NCI-H510A (cell line): ENCODE measurements at places on chromosomes 6 and 20.

GRCh38 chr20:37552415-37552814 lies 24.7 kb upstream of the BLCAP start:
- DNase-seq: no peak

- DNase-seq: no peak
Observed at GRCh38 chr20:24784607-24785006, 164.5 kb upstream of the CST7 start.

- no peak for DNase-seq
Observed at GRCh38 chr20:3813848-3814581, 6.3 kb upstream of the AP5S1 start.

GRCh38 chr20:44714701-44715498 lies at the start of gene CCN5:
CCN5 (plus strand) TSS chr20:44715369; CDS start chr20:44715391, 22 bp downstream.
- DNase-seq: no peak

DNA sequence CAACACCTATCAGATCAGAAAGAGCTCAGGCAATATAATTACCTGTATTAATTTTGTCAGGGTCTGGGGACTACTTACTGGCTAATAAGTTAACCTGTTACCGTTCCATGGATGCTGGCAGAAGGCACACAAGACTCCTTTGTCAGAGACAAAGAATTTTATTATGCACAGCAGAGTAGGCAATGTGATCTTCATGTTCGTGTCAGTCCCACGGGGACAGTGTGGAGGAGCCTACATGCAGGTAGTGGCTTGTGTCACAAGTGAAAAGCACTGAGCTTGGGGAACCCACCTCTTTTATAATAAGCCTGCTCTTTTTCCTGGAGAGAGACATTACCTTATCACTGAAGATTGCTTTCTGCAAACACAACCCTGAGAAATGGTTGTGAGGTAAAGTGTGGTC lies 96.9 kb downstream of the CD164 start:
- no peak for DNase-seq

- no peak for DNase-seq
Observed at GRCh38 chr6:4606821-4607704, 169.1 kb upstream of the CDYL start.

DNA sequence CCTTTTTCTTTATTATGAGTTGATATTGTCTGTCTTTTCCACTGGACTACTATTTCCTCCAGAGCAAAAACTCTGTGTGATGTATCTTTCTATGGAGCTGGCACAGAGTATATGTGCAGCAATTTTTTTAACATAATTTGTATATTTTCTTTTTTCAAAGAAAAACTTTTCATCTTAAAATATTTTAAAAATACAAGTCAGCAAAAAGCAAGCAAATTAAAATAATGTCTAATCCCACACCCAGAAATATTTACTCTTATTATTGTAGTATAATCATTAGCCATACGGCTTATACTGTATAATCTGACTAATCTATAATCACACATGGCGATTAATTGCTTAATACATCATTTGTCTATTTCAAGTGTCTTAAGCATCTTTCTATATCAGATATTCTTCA lies 49.7 kb upstream of the BTN3A2 start:
- DNase-seq: no peak

GRCh38 chr6:52503851-52504781 lies 72.7 kb downstream of the TRAM2 start:
- peak; percentile 96 for DNase-seq

- DNase-seq: no peak
Observed at GRCh38 chr6:75850026-75850833, 101.2 kb downstream of the MYO6 start.

DNA sequence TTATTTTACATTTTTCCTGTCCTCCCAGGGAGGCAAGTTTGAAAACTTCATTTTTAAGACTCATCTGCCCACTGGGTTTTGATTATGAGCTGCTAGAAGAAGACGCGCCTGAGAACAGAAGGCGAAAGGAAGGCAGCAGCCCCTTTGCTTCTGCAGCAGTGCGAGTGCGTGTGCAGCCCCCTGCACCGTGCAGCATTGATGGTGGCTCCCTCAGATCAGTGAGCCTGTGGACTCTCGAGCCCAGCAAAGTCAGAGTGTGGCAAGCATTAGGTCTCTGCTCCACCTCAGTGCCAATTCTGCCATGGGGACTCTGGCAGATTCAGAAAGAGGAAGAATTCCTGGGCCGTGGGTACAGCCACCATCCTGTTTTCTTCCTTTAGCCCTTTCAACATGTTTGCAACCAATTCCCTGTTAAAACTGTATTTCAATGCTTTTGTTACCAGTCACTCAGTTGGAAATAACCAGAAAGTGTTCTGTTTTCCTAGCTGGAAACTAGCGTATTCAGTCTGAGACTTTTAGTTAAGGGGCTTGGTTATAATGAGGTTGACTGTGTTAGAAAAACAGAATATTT lies 134.8 kb upstream of the OGFRL1 start:
- DNase-seq: no peak

DNA sequence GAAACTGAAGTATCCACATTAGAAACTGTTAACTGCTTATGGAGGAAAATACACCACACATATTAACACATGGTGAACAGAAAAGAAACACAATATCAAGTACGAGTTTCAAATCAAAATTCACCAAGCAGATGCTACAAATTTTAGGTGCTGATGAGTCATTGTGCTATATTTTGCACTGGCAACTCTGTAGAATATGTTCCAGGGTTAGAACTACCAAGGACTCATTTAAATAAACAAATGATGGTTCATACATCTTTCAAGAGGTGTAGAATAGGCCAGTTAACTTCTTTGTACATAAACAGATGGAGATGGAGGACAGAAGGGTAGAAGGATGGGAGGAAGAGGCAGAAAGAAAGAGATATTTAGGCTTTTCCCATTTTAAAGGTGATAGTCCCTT lies 184.9 kb downstream of the ARHGAP18 start:
- DNase-seq: no peak

DNA sequence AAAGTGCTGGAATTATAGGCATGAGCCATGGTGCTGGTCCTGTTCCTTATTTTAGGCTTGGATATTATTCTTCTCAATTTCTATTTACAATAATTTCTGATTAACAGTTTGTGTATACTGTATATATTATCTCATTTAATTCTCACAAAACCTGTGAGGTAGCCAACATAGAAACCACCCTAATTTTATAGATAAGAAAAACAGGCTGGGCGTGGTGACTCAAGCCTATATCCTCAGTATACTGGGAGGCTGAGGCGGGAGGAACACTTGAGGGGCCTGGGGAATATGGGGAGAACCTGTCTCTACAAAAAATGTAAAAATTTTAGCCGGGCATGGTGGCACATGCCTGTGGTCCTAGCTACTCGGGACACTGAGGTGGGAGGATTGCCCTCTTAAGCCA lies 3.8 kb upstream of the AFG1L start:
- no peak for DNase-seq

DNA sequence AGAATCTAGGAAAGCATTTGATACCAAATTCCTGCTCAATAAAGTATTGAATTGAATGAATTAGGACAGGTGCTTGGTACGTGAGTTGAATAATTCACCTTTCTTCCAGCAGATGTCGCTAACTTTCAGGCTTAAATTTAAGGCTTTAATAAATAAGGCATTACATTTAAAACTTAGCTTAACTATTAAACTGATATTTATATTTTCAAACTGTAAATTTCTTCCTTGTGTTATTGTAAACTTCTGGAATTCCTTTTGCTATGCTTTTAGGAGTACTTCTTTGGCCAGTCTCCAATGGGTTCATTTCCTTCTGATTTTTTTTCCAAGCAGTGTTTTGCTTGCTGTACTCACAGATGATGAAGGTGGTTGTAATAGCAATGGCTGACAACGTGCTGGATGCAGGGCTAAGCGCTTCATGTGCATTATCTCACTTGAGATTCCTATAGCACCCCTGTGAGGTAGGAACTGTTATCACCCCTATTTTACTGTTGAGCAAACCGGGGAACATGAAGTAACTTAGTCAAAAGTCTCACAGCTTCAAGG lies 71.3 kb upstream of the SLC2A12 start:
- DNase-seq: peak; percentile 23

- DNase-seq: no peak
Observed at GRCh38 chr6:91606148-91606901, 1019.5 kb upstream of the MAP3K7 start.

GRCh38 chr20:50009521-50010454 lies 27.0 kb downstream of the SNAI1 start:
- DNase-seq: no peak

GRCh38 chr6:36374194-36374593 lies 13.3 kb downstream of the ETV7 start:
- no peak for DNase-seq

GRCh38 chr6:100232781-100233573 lies 231.7 kb downstream of the SIM1 start:
- no peak for DNase-seq

DNA sequence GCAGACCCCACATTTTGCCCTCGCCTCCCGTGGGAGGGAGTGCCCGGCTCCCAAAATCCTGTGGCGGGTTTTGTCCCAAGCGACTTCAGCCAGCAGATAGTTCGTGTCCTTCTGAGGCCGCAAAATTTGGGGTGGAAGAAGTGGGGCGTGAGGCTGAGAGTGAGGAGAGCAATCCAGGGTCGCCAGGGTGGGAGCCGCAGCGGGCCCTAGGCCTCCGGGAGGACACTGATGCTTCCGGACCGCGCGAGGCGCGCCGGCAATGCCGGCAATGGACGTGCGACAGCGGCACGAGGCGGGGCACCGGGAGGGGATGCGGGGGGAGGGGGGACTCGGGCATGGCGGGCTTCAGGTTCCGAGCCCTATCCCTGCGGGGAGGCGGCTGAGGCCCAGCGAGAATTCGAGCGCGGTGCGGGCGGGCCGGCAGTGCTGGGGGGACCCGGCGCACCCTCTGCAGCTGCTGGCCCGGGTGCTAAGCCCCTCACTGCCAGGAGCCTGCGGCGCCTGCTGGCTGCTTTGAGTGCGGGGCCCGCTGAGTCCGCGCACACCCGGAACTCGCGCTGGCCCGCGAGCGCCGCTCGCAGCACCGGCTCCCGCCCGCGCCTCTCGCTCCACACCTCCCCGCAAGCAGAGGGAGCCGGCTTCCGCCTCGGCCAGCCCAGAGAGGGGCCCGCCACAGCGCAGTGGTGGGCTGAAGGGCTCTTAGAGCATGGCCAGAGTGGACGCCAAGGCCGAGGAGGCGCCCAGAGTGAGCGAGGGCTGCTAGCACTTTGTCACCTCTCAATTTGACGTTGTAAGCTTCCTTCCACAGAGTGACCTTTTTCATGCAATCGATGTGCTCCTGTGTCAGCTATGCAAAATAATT lies 143.8 kb downstream of the LPA start:
- DNase-seq: peak; percentile 6

- no peak for DNase-seq
Observed at GRCh38 chr6:144362042-144363018, 77.2 kb downstream of the UTRN start.

- no peak for DNase-seq
Observed at GRCh38 chr6:107118976-107119375, 3.7 kb upstream of the BEND3 start.

DNA sequence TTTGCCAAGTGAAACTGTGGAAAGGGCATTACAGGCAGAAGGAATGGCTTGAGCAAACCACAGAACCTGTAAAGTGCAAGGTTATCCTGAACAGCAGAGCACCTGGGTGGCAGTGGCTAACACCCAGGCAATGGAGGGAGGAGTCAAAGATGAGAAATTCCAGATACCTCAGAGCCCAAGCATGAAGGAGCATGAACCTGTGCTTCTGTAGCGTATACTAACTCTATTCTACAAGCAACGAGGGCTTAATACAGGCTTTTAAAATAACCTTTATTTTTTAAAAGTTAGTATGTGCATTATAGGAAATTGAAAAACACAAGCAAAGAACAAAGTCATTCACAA lies 77.0 kb downstream of the CNBD2 start:
- DNase-seq: no peak

GRCh38 chr6:157613011-157613522 lies 210.0 kb upstream of the SNX9 start:
- DNase-seq: no peak

- no peak for DNase-seq
Observed at GRCh38 chr20:23018432-23018831, 16.7 kb upstream of the SSTR4 start.

GRCh38 chr20:51446656-51447055 lies 95.9 kb downstream of the NFATC2 start:
- no peak for DNase-seq

- DNase-seq: no peak
Observed at GRCh38 chr6:144639654-144640053, 354.5 kb downstream of the UTRN start.

DNA sequence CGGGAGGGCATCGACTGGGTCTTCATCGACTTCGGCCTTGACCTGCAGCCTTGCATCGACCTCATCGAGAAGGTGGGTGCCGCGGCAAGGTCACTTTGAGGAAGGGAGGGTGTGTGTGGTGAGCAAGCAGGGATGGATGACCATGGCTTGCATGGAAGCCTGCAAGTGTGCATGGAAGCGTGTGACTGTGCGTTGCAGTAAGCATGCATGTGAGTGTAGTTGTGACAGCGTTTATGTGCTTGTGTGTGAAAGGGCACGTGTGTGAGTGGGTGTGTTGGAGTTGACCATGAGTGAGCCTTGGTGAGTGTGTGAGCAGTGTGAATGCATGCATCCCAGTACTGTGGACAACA lies 32.5 kb downstream of the MYH7B start:
- no peak for DNase-seq

DNA sequence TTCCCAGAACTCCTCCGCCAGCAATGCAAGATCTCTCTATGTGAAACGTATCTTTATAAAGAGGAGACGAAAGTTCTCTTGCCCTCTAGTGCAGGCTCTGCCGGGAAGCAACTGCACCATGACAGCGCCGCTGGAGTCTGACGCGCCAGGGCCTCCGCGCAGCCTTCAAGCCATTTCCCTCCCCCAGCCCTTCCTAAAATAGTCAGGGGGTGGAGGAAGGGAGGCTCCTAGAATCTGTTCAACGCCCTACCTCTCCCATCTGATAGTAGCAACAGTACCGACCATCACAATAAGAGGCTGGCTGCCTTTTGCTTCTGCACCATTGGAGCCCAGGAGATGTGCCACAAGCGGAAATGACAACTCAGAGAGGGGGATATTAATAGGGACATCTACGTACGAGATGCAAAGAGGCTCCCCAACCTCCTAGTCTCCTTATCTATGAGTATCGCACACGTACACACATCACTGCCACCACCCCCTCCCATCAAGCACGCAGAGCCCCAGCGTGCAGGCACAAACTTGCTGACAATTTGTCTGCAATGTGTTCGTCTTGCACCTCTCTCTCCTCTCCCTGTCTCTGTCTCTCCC lies 1.0 kb downstream of the SYNE1 start:
- DNase-seq: no peak

- no peak for DNase-seq
Observed at GRCh38 chr6:35203152-35203670, 10.5 kb upstream of the SCUBE3 start.

DNA sequence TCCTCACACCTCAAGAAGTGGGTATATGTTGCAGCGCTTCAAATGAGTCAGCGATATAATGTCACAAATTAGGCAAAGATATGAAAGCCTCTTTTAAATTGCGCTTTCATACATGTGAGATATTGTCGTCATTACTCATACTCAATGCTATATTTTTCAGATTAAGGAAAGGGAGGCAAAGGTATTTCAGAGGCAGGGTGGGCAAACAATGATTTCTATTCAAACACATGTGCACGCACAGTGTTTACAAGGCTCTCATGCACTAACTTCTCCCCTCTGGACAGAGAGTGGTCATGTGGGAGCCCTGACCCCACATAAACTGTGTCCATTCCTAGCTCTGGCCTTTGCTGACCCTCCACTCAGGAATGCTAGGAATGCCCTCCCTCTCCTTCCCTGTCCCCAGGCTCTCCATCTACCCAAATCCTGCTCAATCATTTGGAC lies 112.1 kb upstream of the TMEM170B start:
- DNase-seq: no peak
